ENCODE measurements at places on chromosomes 1 and 21.

DNA sequence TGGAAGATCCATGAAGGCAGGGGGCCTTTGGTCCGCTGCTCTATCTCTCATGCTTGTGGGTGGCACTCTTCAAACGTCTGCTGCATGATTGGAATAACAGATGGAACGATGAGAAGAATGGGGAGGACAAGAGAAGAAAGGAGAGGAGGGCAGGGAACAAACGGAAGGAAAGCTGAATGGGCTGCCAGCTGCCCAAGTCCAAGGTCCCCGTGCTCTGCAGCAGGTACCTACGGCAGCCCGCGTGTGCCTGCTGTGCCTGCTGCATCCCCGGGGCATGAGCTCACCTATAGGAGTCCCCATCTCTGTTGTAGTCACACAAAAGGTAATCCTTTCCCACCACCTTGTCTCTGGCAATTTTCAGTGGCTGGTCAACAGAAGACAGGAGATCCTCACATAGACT is 73.1 kb downstream of the SLC66A1 start:
- no peak for DNase-seq

GRCh38 chr21:39263372-39263771 is 50.1 kb downstream of the BRWD1 start:
- no peak for DNase-seq

DNA sequence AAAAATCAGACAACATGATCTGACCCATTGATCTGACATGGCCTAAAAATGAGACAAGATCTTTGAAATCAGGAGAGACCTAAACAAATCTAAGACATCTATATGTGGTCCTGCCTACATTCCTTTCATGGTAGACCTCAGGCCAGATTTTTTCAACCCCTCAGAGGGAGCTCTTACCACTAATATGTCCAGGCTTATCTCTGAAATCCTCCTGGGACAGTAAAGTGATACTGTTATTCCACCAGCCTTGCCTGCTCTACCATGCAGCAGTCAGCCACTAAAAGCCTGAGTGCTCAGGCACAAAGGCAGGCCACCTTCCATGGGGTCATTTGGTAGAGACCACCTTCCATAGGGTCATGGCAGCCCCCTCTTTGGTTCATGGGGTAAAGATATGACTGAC is 126.9 kb downstream of the TBX15 start:
- DNase-seq: no peak

GRCh38 chr1:225735252-225736149 is 42.1 kb upstream of the SRP9 start:
- peak; percentile 77 for DNase-seq

DNA sequence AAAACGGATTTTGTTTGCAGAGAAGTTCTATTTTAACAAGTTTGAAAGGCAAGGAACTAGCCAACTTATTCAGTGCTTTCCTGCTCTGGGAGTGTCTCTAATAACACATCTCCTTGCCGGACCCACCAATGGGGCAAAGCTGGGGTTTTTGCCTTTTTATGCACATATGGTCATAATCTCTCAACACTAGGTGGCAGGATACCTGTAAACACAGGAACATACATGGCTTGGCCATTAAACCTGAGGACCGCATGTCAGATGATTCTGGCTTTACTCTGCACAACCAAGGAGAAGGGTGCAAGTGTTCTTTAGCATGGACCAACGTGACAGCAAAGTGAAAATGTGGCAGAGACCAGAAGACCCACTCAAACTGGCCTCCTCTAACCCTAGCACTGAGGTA is 4.9 kb downstream of the TMEM9 start:
- no peak for DNase-seq

DNA sequence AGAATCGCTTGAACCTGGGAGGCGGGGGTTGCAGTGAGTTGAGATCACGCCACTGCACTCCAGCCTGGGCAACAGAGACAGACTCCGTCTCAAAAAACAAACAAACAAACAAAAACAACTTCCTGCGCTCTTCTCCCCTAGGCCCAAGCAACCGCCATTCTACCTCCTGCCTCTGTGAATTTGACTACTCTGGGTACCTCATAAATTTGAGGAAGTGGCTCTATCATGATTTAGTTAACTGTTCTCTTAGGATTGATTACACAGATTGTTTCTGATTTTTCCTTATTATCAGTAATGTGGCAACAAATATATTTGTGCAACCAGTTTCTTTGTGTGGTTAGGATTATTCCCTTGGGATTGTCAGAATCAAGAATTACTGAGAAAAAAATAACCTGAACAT is 29.7 kb downstream of the OPTC start:
- no peak for DNase-seq

- no peak for DNase-seq
These were observed 115.9 kb downstream of the KCND3 start for GRCh38 chr1:111873460-111874030.

- DNase-seq: no peak
These were observed 50.3 kb upstream of the MAP10 start for GRCh38 chr1:232754930-232755329.

GRCh38 chr1:171883849-171884248 is 42.6 kb downstream of the DNM3 start:
- DNase-seq: no peak

- no peak for DNase-seq
These were observed 27.8 kb upstream of the NFASC start for GRCh38 chr1:204842892-204843291.

DNA sequence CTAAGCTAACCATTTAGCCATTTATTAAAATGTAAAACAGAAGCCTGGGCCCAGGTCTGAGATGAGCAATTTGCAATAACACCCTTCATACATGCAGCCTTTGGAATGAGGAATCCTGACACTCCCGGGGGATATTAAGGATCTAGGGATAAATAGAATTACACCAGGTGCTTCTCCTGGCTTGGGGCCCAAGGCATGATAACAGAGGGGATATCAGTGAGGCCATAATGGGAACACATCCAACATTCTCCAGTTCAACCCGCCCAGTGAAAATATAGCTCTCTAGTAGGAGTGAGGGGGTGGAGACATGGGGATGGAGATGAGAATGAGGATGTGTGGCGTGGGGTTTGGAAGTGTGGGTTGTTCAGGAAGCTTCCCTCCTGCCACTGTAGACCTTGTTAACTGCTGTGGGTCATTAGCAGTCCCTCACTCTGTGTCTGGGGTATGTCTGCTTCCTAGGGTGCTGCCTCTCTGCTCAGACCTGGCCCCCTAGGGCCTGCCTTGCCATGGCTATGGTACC is 57.9 kb upstream of the KANK4 start:
- no peak for DNase-seq

GRCh38 chr1:32494711-32495337 is 30.0 kb downstream of the ZBTB8B start:
- DNase-seq: no peak

GRCh38 chr1:50279622-50280330 is 143.5 kb downstream of the DMRTA2 start:
- no peak for DNase-seq

GRCh38 chr1:118878661-118879060 is 109.5 kb downstream of the TBX15 start:
- DNase-seq: no peak

DNA sequence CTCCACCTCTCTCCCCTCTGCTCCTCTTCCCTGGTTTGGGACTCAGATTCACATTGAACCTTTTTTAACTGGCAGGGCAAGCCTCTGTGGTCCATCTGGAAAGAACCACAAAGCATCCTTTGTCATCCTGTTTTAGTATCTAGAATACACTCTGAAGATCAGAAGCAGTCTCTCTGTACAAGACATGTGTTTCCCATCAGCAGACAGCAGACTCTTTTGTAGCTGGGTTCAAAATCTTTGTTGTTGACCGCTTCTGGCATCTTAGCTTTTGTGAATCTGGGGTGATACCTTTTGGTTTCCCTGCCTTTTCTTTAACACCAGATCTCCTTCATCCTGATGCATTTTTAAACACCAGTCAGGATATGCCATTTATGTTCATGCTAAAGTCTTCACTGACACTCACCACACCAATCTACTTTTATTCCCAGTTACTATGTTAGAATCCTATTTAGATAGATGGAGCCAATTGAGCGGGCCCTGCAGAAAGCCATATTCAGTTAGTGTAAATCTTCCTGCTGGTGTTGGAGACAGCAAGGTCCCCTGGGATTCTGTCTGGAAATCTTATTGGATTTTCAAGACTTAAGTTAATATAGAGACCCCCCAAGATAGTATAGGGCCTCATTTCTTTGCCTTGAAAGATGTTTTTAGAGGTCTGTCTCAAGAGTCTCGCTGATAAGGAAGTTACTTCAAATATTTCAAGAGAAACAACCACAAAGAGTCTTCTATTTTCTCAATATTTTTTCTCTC is 51.1 kb downstream of the ST6GALNAC3 start:
- no peak for DNase-seq

DNA sequence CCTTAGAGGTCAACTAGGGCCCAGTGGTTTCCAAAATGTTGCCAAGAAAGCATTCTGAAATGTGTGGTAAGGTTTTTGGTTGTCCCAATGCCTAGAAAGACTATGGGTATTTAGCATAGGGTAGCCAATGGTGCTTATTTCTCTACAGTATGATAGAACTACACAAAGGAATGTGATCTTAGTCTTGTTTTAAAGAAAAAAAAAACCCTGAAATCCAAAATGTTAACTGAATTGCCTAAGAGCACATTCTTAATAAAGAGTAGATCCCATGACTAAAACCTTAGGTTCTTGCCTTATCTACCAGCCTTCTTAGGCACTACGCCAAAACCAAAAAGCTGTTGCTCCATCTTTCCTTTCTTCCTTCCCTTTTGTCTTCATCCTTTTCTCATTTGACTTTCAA is 428.2 kb downstream of the MRPL39 start:
- DNase-seq: no peak

DNA sequence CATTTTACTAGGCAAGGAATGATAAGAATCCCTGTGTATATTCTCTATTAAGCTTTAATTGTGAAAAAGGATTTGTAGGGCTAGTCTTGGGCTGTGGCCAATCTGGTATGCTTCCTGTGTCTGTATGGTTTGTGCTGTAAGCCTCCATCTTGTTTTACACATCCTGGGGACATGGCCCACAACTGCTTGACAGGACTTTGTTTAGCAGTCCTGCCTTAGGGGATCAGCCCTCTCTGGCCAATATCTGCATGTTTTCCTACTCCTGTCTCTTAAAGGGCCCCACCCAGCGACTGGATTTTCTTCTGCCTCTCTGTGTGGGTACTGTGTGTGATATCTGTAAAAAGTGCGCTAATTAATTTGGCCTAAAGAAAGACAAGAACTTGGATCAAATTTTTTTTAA is 813.2 kb downstream of the PLA2G4A start:
- DNase-seq: no peak

GRCh38 chr1:186605762-186606350 is 74.4 kb downstream of the PTGS2 start:
- DNase-seq: no peak

GRCh38 chr1:172095846-172096245 is 254.5 kb downstream of the DNM3 start:
- no peak for DNase-seq

- DNase-seq: no peak
These were observed 50.3 kb downstream of the PTBP2 start for GRCh38 chr1:96771847-96772246.

DNA sequence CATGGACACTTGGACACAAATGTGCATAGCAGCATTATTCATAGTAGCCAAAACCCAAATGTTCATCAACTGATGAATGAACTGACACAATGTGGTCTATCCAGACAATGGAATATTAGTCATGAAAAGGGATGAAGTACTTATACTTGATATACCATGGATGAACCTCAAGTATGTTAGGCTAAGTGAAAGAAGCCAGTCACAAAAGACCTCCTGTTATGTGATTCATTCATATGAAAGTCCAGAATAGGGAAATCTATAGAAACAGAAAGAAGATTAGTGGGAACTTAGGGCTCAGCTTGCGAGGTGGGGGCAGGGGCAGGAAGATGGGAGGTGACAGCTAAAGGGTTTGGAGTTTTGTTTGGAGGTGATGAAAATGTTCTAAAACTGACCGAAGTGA is 7.4 kb downstream of the KCNE1 start:
- no peak for DNase-seq

GRCh38 chr1:151326619-151327222 is 495 bp downstream of the PI4KB start:
- DNase-seq: no peak

DNA sequence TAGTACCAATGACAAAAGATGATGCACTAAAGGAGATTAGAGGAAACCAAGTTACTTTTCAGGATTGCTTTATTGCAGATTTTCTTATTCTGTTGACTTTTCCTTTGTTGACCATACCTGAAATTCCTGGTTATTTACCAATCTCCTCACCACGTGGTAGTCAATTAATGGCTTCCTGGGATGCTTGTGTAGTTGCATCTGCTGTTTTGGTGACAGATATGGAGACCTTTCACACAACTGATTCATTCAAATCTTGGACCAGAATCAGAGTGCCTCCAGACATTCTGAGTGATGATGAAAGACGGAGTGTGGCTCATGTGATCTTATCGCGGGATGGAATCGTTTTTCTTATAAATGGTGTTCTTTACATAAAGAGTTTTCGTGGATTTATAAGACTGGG is 91.3 kb downstream of the CATSPERE start:
- DNase-seq: no peak

GRCh38 chr21:32316361-32317215 is 17.9 kb downstream of the MRAP start:
- no peak for DNase-seq

DNA sequence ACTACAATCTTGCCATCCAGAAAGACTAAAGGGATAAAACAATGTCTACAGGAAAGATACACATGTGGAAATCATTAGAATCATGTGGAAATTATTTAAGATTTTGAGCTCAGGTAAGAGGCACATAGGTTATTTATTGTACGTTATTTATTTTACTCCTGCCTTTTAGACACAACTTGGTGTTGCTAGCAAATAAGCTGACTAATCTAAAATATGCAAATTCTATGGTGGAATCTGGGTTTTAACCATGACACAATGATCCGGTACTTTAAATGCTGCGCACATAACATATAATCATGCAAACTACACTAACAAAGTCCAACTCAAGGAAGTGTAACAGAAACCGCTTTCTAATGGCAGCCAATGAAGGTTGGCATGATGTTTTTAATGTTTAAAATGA is 112.5 kb downstream of the IFI44 start:
- DNase-seq: no peak

DNA sequence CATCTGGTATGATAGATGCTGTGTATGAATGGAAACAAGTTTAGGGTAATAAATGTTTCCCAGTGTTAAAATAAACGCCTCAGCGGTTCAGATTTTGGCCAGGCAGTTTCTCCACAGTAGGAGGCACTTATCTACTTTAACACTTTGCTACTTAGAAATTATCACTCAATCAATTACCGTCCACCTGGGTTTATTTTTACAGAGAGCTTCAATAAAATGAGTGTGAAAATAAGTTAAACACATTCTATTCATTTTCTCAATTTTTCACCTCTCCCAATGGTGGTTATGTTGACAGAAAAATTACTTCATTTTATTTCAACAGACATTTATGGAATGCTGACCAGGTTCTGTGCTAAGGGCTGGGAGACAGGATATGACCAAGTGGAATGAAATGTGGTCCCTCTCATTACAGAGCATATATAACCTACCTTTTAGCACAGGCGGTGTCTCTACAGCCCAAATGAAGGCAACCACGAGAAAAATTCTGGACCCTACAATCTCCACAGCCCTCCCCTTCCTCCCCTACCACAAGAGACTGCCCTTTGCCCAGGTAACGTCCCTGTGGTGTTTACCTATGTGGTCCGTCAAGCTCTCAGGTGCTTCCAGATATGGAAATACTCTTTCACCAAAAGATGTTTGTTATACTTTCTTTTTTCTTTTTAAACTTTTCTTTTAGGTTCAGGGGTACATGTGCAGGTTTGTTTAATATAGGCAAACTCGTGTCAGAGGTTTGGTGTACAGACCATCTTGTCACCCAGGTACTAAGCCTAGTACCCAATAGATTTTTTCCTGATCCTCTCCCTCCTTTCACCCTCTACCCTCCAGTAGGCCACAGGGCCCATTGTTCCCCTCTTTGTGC is 105.5 kb downstream of the HLCS start:
- DNase-seq: no peak
